ENCODE measurements at places on chromosomes 11 and 22.

DNA sequence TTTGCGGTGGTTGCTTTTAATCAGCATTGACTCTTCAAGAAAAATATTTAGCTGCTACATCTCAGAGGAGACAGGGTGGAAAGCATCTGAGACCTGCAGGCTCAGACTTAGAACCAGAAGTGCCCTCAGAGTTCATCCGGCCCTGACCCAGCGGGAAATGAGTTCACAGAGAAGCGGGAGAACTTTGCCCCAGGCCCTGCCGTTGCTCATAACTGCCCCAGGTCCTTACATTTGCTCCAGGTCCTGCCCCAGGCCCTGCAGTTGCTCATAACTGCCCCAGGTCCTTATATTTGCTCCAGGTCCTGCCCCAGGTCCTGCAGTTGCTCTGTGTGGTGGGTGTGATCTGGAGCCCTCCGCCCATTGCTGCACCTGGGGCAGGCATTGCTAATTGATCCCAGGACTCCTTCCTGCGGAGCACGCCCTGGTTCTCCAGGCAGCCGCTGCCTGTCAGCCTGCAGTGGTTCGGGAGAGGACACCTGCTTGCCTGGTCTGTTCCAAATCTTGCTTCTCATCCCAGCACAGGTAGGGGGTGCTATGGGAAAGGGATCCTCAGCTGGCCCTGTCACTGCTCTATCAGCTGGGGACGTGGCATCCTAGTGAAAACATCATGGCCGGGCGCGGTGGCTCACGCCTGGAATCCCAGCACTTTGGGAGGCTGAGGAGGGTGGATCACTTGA lies 58.1 kb upstream of the PPP6R3 start:
- no peak for DNase-seq

- peak; percentile 27 for DNase-seq
Observed at GRCh38 chr11:19673924-19674729, 38.5 kb upstream of the NAV2 start.

- peak; percentile 69 for DNase-seq
Observed at GRCh38 chr22:30453731-30454510, 17.9 kb downstream of the SEC14L3 start.

DNA sequence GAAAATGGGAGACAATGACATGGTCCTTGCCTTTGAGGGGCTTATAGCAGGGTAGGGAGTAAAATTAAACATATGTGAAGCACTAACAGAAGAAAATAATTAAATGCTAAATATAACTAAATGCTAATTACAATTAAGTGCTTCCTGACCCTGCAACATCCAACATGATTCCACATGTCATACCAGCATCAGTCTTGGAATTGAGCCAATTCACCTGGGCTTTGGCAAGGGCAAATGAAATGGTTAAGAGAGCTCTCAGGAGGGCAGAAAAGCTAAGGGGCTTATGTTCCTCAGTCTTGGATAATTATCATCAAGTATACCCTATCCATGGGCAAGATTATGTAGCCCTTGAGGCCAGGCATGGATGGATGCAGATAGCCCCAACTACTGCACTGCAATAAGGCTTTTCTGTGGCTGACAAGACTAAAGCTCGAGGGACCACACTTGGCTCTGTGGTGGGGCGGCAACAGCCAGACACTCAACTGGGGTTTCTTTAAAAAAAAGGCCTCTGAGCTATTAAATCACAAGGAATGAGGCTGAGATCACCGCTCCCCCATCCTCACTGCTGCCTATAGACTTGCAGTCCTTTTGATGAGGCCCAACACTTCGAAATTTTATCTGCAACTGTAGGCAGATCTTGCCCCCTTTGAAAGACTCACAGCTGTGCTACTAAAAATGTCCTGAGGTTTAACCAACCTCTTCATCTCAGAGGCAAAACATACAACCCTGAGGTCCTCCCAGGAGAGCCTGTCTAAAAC lies 39.0 kb downstream of the IL18BP start:
- peak; percentile 17 for DNase-seq

DNA sequence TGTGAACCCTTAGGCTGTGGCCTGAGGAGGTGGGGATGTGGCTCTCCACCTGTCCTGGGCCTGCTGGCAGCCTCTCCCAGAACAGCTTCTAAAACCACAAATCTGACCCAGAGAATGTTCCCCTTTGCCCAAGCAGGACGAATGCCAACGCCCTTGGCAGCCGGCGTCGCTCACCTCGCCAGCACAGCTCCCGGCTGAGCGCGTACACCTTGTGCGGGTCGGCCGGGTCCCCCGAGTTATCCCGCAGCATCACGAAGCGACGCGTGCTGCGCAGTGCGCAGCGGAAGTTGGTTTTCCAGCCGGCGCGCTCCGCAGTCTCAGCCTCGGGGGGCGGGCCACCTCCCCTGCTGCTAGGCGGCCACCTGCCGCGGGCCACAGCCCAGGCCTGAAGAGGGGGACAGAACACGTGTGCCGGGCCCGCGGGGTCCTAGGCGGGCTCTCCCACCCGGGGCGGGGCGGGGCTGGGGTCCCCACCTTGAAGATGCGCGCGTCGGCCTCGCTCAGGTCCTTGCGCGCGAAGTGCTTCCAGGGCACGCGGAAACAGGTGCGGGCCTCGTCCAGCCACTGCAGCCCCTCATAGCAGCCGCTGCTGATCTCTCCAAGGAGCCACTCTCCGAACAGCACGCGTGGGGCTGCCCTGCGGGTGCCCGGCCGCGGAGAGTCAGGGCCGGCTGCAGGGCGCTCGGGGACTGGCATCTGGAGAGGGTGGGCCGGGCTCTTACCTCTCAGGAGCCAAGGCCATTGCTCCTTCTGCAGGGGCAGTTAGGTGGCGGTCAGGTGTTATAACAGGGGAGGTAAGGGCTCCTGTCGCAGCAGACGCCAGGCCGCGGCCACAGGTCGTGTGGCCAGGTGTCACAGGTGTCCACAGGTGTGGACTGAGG lies 887 bp downstream of the IRF7 start:
- DNase-seq = no peak

Measured in NCI-H2029 (cell line).